ENCODE measurements at places on chromosomes 12 and 14. TPM values are rescaled to one million over a fixed set of nuclear protein-coding genes. Genes with fewer than 3 reads are reported as not detected.

Gene SYNDIG1L
- total RNA-seq = not detected

Gene WNT1
- not detected for total RNA-seq

Gene TRPV4
- 0.73 TPM for total RNA-seq

Gene PZP
- total RNA-seq = not detected

Gene NANOG
- total RNA-seq = not detected

Gene KRT75
- total RNA-seq = not detected

Gene PELI2
- total RNA-seq = 9.0 TPM

Gene EGLN3
- total RNA-seq = 6.3 TPM

Gene AMHR2
- total RNA-seq = not detected

Gene GPR65
- total RNA-seq = 0.67 TPM

Gene CLEC14A
- 0.36 TPM for total RNA-seq

Gene HVCN1
- total RNA-seq = 0.34 TPM

Gene FBLN5
- total RNA-seq = 8.7 TPM

Gene MGP
- not detected for total RNA-seq

Gene APOLD1
- 124 TPM for total RNA-seq

Gene CNTN1
- total RNA-seq = 2.3 TPM

Gene IKZF4
- 2.2 TPM for total RNA-seq

Gene NGB
- not detected for total RNA-seq

Gene RERGL
- total RNA-seq = not detected

Gene PMCH
- total RNA-seq = not detected

Gene MIPOL1
- 15.1 TPM for total RNA-seq

Data from melanocyte of skin (primary cell).